ENCODE measurements at places on chromosomes 7 and 10.

DNA sequence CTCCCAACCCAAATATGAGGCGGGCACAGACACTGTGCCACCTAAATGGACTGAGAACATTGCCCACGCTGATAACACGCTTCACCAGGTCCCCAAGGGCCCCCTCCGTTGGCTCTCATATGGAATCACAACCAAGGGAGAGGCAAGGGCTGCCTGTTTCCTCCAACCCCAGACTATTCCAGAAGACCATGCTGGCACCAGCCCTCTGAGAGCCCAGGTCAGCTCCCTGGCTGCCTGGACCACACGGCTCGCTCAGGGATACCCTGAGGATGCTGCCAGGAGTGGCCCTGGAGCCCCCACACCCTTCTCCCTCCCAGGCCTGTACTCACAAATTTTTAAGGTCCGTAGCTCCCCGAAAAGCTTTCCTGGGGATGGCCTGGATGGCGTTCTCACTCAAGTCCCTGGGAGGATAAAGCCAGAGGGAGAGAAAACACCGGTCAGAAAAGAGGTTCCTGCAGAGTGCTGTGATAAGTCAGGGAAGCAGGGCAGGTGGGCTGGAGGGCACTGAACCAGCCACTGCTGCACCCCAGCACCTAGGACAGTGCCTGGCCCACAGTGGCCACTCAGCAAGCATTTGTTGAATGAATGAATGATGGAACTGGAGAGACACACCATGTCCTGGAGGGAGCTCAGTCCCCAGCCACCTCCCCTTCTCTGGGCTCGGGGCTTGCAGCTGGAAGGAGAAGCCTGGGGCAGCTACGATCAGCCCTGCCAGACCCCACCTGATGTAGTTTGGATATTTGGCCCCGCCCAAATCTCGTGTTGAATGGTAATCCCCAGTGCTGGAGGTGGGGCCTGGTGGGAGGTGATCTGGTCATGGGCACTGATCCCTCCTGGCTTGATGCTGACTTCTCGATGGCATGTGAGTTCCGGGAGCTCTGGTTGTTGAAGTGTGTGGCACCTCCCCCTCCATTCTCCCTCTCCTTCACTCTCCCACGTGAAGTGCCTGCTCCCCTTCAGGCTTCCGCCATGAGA, 119.8 kb downstream of the SLIT1 start:
- DNase-seq = no peak

GRCh38 chr7:17159500-17160037, 138.9 kb upstream of the AHR start:
- no peak for DNase-seq

- DNase-seq = peak; percentile 49
Observed at GRCh38 chr7:142012825-142013511, 17.3 kb downstream of the MGAM start.

DNA sequence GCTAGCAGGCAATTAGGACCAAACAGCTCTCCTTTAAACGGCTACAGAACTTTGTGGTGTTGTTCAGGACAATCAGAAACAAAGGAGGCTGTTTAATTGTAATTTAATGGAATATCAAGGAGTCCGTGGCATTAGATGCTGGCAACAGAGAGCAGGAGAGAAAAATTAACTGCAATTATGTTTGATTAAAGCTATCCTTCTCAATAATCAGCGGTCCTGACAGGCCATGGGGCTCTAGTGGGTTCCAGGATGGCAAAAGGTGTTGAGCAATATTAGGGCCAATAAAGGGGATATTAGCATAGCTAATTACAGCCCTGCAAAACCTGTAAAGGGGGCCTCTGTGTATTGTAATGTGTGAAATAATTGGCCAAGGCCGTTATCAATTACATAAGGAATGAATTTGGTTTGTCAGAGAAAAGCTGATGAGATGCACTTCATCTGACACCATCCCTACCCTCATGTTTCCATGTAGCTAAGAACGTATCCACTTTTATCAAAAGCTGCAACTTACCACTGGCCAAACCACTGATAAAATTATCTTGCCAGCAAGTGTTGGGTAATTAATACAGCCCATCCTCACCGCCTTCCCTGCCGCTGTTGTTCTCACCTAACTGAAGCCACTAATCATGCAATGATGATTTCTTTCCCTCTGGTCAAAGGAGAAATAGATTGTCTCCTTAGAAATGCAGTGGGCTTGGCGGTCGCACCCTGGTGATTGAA, 81.6 kb downstream of the EBF3 start:
- DNase-seq = no peak

DNA sequence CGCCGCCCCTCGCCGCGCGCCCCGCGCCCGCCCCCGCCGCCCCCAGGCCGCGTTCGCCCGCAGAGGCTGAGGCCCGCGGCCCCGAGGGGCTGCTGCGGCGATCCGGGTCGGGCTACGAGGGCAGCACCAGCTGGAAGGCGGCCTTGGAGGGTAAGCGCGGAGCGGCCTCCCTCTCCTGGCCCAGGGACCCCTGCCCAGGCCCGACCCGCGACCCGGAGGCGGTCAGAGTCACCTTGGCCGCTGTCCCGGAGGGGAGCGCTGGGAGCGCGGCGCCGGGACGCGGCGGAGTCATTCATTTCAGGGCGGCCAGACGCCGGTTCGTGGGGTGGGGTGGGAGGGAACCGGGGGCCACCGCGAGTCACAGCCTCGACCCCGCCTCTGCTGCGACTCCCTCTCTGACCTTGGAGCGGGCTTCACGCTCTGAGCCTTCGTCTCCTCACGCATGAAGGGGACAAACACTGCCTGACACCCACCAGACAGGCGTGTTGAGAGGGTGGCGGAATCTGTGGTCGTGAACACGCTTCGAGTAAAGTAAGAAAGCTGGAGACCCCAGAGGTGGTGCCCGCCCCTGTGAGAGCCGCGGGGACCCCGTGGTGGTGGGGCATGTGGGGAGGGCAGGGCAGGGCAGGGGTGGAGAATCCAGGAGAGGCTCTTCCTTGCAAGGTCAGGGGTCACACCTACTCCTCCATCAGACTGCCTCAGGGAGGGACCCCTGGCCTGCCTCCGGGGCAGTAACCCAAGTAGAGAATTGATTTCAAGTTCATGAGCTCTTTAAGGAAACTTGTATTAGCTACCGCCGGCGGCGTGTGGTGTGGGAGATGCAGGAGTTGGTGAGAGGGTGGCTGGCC, 707 bp downstream of the CLEC2L start:
- no peak for DNase-seq

GRCh38 chr10:44183667-44184632, 200.9 kb downstream of the CXCL12 start:
- DNase-seq = no peak

DNA sequence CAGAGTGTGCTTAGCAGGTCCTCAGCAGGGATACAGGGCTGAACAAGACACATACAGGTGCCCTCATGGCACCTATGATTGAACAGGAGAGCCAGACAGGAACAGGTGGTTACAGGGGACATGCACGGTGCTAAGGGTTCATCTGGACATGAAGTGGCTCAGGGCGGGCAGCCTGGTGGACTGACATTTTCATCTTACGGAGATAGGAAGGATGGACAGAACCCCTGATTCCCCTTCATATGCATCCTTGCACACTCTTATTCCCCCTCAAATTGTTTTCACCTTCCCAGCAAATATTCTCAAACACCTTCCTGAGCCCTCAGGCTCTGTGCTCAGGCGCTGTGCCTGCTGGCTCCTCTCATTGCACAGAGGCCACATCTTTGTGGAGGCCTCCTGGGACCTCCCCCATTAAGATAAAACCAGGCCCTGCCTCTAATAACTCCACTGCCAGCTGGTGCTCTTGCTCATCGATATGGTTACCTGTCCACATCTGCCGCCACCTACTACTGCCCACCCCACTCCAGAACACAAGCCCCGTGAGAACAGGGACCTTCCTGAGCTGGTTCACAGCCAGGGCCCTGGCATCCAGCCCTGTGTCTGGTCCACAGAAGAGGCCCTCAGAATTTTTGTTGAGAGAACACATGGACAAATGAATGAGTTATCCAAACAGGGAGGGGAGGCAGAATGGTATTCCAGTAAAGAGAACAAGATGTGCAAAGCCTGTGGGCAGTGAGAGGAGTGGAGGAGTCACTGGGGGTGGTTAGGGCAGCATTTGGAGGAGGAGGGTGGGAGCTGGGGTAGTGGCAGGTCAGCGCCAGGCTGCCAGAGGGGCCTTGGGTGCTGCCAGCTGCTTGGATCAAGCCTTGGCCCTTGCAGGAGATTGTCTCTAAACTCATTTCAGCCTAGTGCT, 68.9 kb upstream of the AQP1 start:
- no peak for DNase-seq

DNA sequence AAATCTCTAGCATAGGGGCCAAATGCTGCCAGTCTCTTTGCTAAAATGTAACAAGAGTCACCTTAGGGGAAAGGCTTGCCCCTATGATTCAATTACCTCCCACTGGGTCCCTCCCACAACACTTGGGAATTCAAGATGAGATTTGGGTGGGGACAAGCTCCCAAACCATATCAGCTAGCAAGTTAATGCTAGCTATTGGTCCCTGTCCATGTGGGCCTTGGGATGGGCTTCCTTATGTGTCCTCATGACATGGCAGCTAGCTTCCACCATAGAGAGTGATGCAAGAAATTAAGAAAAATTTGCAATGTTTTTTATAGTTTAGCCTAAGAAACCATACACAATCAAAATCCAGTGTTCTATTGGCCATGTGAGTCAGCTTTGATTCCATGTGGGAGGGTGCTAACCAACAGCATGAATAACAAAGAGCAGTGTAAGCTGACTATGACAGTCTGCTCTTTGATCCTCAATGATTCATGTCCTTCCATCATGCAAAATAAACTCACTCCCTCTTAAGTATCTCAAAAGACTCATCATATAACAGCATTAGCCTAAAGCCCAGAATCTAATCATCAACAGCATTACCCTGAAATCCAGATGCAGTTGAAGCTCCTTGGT, 21.7 kb upstream of the ZNF365 start:
- DNase-seq = no peak

DNA sequence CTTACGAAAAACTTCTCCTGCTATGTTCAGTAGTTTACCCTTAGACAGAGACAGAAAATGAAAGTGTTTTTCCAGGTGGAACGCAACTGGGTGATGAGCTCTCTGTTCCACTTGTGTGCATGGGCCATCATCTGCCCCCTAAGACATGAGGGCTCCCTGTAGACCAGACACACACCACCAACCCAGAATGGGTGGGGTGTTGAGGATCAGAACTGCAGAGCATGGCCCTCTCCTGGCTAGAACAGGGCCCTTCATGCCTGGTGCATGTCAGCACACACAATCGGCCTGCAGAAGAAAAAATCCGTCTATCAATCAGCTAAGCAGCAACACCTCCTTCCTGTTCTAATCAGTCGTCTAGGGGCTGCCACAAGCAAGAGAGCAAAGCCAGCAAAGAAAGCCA, 186.2 kb upstream of the INHBA start:
- DNase-seq = no peak

DNA sequence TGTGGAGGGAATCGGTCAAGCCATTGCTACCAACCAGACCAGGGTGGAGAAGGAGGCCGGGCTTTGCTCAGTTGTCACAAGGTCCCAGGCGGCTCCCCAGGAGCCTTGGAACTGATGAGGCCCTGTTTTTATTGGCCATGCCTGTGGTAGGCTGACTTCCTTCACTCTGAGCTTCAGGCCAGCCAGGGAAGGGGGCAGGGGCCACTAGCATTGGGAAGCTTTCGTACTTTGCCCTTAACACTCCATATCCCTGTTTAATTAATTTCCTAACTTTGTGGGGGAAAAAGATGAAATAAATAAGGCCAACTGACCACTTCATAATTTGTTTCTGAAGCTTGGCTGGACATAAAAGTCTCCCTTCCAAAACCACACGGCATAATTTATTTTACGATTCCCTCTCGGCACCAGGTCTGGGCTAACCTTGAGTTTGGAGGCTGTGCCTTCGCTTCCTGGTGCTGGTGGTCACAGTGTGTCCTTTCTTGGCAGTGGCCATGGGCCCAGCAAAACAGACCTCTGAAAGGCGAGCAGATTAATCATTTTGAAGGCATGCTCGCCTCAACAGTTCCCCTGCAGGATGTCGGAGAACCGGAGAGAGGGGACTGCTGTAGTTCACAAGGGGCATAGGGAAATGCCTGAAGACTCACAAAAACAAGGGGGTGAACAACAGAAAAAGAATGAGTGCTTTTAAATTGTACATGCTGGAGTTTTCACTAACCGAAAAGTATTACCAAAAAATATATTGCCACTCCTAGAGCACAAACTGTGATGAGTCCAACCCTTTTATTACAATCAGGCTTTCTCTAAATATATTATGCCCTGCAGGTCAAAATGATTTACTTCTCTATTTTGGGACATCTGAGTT, 966.0 kb downstream of the LRMDA start:
- DNase-seq = no peak

DNA sequence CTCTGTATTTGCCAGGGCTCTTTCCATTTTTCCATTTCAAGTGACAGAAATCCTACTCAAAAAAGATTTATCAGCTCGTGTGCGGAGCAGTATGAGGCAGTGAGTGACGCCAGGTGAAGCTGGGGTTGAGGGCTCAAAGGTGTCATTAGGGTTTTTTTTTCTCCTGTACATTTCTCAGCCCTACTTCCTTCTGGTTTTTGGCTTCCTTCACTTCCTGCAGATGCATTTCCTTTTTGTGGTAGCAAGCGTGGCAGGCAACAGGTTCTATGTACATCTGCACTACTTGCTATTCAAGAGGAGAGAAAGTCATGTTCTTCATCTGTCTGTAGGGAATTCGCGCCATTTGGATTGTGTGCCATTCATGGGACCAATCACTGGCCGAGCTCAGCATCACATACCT, 52.8 kb upstream of the AOAH start:
- peak; percentile 56 for DNase-seq
